SHP77 treated with DMSO at 0.1 percent for 48 hours (cell line): ENCODE measurements at places on chromosomes 3 and 15.
A peak's percentile ranks its signal among the peaks of the same experiment; 100 is the strongest.

- no peak for DNase-seq
Measured at GRCh38 chr15:89221543-89221942, at the start of gene RLBP1. TSS of gene RLBP1 (minus strand) at chr15:89221579. CDS start at chr15:89218975, 2,604 bp downstream.

- DNase-seq, result no peak
Measured at GRCh38 chr3:111751961-111752360, 107.1 kb upstream of the PHLDB2 start.

GRCh38 chr15:83571820-83572707, 81.9 kb upstream of the ADAMTSL3 start:
- DNase-seq, result peak; percentile 3

- no peak for DNase-seq
Measured at GRCh38 chr3:97822359-97822775, 556 bp downstream of the CRYBG3 start.

- DNase-seq, result peak; percentile 77
Measured at GRCh38 chr15:92810418-92811138, 89.5 kb upstream of the CHD2 start.
